ENCODE measurements at places on chromosomes 6 and 20. TPM values are rescaled to one million over a fixed set of nuclear protein-coding genes. Genes with fewer than 3 reads are reported as not detected.

- DNase-seq, result no peak
These were observed 103.7 kb downstream of the LINC00237 start for GRCh38 chr20:21002486-21002885.

Gene CABLES2
- 12.9 TPM for total RNA-seq

- DNase-seq, result no peak
These were observed 373.2 kb downstream of the TAF4 start for GRCh38 chr20:61692479-61692878.

DNA sequence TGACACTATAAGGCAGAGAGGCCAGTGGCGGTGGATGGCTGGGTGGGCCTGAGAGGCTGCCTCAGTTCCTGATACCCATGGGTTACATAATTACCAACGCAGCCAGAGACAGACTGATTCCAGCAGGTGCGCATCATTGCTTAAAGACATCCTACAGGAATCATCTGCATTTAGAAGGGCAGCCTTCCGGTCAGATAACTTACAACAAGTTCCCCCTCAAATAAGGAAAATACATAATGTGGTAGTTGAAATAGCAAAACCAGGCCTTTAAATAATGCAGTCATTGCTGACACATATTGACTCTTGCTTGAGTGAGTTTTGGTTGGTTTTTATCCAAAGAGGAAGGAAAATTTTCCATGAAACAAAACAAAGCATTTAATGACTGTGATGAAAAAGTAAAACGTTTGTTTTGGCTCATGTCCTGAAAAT is 81.9 kb downstream of the SIM1 start:
- DNase-seq, result no peak

DNA sequence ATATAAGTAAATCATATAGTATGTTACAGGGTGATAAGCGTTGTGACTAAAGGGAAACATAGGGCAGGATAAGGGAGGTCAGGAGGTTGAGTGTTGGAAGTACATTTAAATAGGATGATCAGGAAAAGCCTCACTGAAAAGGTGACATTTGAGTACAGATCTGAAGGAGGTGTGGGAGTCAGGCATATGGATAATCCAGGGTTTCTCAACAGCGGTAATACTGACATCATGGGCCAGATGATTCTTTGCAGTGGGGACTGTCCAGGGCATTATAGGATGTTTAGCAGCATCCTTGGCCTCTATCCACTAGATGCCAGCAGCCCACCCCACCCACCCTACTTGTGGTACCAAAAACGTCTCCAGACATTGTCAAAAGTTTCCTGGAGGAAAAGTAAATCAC is 292.6 kb upstream of the PREP start:
- DNase-seq, result no peak

- DNase-seq, result no peak
These were observed 304.9 kb upstream of the RNF24 start for GRCh38 chr20:4320291-4320690.
